ENCODE measurements at places on chromosomes 2 and 18. TPM values are rescaled to one million over a fixed set of nuclear protein-coding genes. Genes with fewer than 3 reads are reported as not detected.

OSBPL6 gene
- 3.2 TPM for total RNA-seq

CFAP210 gene
- not detected for total RNA-seq

KCNK3 gene
- total RNA-seq = under 0.01 TPM

- peak; percentile 99 for DNase-seq
Observed at GRCh38 chr2:37802899-37803379, 122.1 kb upstream of the RMDN2 start.

DNA sequence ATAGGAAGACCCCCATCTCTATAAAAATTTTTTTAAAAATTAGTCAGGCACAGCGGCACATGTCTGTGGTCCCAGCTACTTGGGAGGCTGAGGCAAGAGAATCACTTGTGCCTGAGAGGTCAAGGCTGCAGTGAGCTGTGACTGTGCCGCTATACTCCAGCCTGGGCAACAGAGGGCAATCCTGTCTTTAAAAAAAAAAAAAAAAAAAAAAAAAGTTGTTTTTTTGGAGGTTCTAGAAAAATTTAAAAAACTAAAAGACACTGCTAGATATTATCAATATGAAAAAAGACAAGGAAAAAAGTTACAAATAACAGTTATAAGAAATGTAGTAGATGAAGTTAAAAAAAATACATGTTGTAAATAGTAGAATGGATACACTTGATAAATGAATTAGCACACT is 56.1 kb upstream of the C2orf15 start:
- DNase-seq = no peak

GRCh38 chr2:215817046-215817445 is 196.3 kb downstream of the MREG start:
- no peak for DNase-seq

DNA sequence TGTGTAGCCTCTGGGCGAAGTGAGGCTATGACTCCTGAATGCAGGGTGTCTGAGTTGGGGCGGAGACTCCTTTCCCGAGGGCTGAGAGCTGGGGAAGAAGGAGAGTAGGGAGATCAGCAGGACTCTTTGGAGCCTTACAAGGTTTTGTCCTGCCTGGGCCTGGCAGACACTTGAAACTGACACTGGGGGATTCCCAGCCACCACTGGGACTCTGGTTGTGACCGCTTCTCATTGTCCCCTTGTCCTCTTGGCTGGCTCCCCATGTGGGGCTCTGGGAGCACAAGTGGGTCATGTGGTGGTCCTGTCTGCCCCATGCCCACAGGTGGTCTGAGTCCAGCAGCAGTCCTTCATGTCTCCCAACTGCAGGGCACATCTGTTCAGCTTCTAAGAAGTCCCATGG is 78.2 kb upstream of the MGAT4A start:
- no peak for DNase-seq

DNA sequence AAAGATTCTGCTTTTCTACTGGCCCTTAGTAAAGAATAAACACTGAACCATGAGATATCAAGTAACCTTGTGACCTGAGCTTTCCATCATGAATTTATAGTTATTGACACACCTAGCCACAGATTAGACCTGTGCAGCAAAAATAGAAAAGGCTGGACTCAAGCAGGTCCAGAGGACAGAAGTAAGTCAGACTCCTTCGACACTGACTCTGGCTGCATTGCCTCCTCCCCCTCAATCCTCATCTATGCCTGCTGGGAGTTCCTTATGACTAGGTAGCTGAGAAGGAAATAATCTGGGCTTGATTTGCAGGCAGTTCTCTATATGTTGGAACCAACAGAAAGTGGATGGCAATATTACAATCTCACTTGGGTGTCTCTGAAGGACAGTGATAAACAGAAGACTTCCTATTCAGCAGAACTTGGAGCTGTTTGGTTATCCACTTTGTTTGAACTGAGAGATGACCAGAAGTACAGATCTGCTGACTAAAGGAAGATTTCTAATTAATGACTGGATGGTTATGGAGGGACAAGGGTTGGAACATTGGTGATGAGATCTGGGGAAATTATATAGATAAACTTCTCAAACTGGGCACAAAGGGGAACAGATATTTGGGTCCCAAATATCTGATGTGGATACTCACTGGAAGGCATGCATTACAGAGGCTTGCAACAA is 39.4 kb downstream of the ARID5A start:
- no peak for DNase-seq

DNA sequence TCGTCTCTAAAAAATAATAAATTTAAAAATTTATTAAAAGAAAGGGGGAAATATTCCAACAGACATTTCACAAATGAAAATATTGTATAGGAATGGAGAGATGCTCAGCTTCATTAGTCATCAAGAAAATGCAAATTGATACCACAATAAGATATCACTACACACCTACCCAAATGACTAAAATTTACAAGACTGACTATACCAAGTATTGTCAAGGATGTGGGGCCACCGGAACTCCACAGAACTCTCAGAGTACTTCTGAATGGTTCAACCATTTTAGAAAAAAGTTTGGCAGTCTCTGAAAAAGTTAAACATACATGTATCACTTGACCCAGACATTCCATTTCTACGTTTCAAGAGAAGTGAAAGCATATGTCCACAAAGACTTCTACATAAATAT is 163.4 kb downstream of the EHBP1 start:
- DNase-seq = no peak

DNA sequence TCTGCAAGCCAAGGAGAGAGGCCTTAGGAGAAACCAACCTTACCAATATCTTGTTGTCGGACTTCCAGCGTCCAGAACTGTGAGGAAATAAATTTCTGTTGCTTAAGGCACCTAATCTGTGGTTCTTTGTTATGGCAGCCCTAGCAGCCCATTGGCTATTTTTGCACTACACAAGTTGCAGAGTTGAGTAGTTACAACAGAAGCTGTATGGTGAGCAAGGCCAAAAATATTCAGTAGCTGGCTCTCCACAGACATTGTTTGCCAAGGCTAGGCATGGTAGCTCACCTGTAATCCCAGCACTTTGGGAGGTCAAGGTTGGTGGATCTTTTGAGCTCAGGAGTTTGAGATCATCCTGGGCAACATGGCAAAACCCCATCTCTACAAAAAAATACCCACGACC is 27.1 kb upstream of the SCYGR1 start:
- peak; percentile 66 for DNase-seq
